Activated CD4-positive, alpha-beta T cell treated with anti-CD3 and anti-CD28 coated beads, Interleukin-2, Interleukin-6, amounts not matched to agents 100 ng/mL and 50 ng/mL, durations not matched to agents 16 hours and 8 hours (primary cell): ENCODE measurements at places on chromosomes 3 and 15.

GRCh38 chr3:49313896-49314688 lies 25.8 kb downstream of the USP4 start:
- no peak for DNase-seq

DNA sequence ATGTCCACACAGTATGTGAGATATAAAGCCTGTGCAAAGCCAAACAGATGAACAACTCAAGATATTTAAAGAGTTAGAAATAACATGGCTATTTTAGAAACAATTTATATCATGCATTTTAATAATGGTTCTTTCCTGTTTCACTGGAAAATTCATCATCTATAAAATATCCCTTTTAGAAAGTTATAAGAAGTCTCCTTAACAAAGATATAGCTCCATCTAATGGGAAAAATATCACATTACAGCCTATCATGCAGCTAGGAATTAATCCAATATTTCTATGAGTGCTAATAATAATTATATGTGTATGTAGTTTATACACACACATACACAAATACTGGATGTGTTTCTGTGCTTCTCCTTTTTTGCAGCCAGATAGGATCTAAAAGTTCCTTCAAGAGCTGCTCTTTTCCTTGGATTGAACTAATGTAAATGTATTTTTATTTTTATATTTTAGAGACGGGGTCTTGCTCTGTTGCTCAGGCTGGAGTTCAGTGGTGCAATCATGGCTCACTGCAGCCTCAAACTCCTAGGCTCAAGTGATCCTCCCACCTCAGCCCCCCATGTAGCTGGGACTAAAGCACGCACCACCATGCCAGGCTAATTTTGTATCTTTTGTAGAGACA lies 21.6 kb downstream of the RPL22L1 start:
- DNase-seq: no peak

GRCh38 chr3:9933561-9934234 lies at the start of gene CRELD1:
Gene CRELD1, plus strand, starts transcription at chr3:9933834. Its CDS starts 605 bp downstream, at chr3:9934439.
- peak; percentile 98 for DNase-seq

DNA sequence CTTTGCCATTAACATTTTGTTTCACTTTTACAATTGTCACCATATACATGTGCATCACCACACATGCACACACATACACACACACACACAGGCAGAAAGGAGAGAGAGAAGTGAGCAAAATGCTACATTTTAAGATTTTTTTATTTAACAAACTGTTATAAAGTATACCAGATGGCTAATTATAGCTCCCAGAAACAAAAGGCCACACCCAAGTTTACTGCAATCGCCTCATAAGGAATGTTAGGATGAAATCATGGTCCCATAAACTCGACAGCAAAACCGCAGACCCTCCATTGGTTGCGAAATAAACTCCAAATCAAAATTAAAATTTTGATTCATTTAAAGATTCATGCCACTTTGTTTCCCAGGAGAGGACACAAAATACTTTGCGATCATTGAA lies 16.1 kb upstream of the C15orf61 start:
- no peak for DNase-seq

DNA sequence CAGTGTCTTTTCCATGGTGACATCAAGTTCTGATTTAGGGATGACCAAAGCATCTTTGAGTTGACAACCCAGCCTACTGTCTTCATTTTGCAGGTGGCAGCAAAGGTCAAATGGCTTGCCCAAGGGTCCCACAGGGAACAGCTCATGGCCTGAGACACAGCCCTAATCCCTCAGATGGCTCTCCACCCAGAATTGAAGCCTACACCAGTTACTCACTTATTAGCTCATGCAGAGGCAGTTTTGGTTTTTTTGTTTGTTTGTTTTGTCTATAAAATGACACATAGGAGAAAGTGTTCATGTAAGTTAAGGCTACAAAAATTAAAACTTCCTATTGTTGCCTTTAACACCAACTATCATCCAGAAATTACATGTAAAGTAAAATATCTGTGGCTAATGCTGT lies 167.9 kb downstream of the OSBPL10 start:
- no peak for DNase-seq

DNA sequence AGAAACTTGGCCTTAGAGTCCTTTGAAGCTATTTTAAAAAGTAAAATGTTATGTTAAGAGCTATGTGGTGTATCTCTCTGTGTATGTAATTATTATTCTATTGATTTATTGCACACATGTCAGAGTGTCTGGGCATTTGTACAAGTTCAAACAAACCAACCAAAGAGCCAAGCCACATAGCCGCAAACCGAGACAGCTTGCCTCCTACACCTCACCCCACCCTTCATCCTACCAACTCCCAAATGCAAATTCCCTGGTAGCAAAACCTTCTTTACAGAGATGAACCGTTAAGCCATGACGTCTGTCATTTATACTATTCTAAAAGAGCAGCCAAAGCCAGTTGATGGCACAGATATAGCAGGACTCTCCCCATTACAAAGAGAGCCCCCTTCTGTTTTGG lies 332.3 kb downstream of the ERC2 start:
- no peak for DNase-seq

- DNase-seq: no peak
These were observed 193.0 kb upstream of the TPM1 start for GRCh38 chr15:62849316-62850106.

GRCh38 chr15:66014635-66015182 lies 145.4 kb downstream of the RAB11A start:
- no peak for DNase-seq

GRCh38 chr15:60937278-60937677 lies 291.8 kb downstream of the RORA start:
- no peak for DNase-seq

GRCh38 chr3:47573190-47574172 lies 5.2 kb downstream of the CSPG5 start:
- DNase-seq: no peak

GRCh38 chr3:110743202-110743601 lies 328.4 kb upstream of the NECTIN3 start:
- no peak for DNase-seq

- DNase-seq: no peak
These were observed 420.2 kb upstream of the CCDC54 start for GRCh38 chr3:106957029-106957428.

DNA sequence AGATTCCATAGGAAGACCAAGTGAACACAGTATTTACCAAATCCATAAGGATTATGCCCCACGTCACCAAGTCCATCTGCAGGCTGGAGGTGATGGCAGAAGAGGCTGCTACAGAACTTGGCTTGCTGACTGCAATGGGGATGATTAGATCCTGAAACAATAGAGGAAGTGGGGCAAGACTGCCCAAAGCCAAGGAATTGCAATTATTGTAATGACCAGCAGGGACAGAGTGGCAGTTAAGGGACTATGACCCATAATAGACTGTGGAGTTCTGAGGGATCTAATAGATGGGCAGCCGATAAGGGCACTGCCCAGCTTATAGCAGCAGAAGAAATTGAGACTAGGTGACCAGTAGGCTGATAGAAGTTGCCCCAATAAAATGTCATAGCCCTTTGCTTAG lies 108.4 kb downstream of the MINAR1 start:
- no peak for DNase-seq

DNA sequence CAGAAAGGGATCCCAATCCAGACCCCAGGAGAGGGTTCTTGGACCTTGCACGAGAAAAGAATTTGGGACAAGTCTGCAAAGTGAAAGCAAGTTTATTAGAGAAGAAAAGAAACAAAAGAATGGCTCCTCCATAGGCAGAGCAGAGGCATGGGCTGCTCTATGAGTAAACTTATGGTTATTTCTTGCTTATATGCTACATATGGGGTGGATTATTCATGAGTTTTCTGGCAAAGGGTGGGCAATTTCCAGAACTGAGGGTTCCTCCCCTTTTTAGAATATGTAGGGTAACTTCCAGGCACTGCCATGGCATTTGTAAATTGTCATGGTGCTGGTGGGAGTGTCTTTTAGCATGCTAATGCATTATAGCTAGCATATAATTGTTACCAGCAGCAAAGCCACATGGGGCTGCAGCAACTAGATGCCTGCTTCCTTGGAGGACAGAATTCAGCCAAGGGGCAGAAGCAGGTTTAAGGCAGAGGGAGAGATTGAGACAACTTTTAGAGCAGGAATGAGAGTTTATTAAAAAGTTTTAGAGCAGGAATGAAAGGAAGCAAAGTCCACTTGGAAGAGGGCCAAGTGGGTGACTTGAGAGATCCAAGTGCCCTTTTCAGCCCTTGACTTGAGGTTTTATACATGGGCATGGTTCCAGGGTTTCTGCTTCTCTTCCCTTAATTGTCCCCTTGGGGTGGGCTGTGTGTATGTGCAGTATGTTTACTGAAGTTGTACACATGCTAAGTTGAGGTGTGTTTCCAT lies 41.3 kb downstream of the METTL6 start:
- no peak for DNase-seq

GRCh38 chr15:81084716-81085115 lies 49.4 kb upstream of the CFAP161 start:
- no peak for DNase-seq

- peak; percentile 66 for DNase-seq
These were observed 254.1 kb downstream of the UACA start for GRCh38 chr15:70509282-70509662.

- no peak for DNase-seq
These were observed 98.7 kb downstream of the TBC1D5 start for GRCh38 chr3:17643691-17644090.

DNA sequence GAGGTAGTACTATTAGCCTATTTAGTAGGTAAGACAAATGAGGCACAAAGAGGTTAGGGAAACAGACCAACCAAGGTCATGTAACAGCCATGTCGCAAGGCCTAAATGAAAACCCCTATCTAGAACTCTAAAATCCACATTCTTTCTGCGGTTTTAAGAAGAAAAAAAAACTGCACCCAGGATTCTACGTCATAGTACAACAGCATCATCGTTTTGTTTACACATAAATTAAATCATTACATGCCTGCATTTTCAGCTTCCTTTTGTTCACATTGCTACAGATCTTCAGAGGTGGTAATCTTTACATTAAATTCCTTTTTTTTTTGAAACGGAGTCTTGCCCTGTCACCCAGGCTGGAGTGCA lies 548 bp upstream of the PSMD6 start:
- DNase-seq: no peak

GRCh38 chr3:181823716-181824115 lies 112.0 kb downstream of the SOX2 start:
- DNase-seq: no peak

GRCh38 chr3:67620869-67621268 lies 33.5 kb downstream of the SUCLG2 start:
- DNase-seq: no peak

DNA sequence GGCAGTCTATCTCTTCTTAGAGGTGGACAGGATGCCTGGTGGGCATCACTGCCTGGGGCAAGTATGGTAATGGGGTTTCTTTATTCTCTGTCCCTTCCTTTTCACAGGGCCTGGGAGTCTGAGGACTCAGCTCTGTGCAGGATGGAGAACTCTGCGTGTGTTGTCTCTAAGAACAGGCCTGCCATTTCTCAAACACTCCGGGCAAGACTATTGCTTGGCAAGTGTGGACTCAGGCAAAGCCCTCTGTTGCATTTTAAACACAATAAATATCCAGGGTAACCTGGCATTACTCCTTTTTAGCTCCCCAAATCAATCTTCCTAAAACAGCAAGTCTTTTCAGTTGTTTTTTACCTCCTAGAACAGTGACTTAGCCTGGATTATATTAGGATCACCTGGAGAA lies 185.1 kb upstream of the ROPN1 start:
- DNase-seq: no peak

GRCh38 chr3:178334239-178334638 lies 202.0 kb upstream of the KCNMB2 start:
- DNase-seq: no peak
